ENCODE measurements at places on chromosomes 4 and X. TPM values are rescaled to one million over a fixed set of nuclear protein-coding genes. Genes with fewer than 3 reads are reported as not detected.

- no peaks in the 10 kb centered on the region for H3K27me3 ChIP-seq
- H3K4me1 ChIP-seq, result no peaks in the 10 kb centered on the region
- no peak overlapping the region for H3K27ac ChIP-seq
- no peak overlapping the region for H3K4me3 ChIP-seq
- no peak for DNase-seq
Measured at GRCh38 chr4:25088093-25088952, 57.6 kb upstream of the LGI2 start.

- H3K4me1 ChIP-seq, result no peaks in the 10 kb centered on the region
- H3K27me3 ChIP-seq, result no peaks in the 10 kb centered on the region
- H3K27ac ChIP-seq, result no peak overlapping the region
- H3K4me3 ChIP-seq, result no peak overlapping the region
Measured at GRCh38 chrX:78333521-78333920, 6.1 kb upstream of the CYSLTR1 start.

GRCh38 chr4:3240936-3241522 lies 7.9 kb upstream of the MSANTD1 start:
- H3K27ac ChIP-seq, result peak overlapping the region; percentile 71
- H3K36me3 ChIP-seq, result no peaks in the 10 kb centered on the region
- H3K4me3 ChIP-seq, result no peak overlapping the region

DNA sequence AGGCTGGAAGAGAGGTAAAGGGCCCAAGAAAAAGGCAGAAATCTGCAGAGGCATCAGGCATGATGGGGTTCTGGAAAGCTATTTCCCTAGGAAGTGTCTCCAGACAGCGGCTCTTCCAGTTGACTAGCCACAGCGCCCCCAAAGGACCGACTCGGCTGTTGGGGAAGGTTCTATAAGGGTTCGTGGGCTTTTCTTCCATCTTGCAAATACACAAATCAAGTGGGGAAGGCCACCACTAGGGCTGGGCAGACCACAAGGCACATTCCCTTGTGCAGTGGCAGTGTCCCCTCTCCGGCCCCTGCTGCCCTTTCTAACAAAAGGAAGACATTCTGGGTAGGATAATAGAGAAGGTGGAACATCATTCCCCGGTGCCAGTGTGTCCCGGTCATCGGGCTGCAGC lies 18.2 kb downstream of the BCOR start:
- DNase-seq, result no peak
- H3K4me1 ChIP-seq, result peaks cover 37% of the 10 kb centered on the region
- peaks cover 9% of the 10 kb centered on the region for H3K27me3 ChIP-seq
- H3K36me3 ChIP-seq, result no peaks in the 10 kb centered on the region
- H3K4me3 ChIP-seq, result no peak overlapping the region

DNA sequence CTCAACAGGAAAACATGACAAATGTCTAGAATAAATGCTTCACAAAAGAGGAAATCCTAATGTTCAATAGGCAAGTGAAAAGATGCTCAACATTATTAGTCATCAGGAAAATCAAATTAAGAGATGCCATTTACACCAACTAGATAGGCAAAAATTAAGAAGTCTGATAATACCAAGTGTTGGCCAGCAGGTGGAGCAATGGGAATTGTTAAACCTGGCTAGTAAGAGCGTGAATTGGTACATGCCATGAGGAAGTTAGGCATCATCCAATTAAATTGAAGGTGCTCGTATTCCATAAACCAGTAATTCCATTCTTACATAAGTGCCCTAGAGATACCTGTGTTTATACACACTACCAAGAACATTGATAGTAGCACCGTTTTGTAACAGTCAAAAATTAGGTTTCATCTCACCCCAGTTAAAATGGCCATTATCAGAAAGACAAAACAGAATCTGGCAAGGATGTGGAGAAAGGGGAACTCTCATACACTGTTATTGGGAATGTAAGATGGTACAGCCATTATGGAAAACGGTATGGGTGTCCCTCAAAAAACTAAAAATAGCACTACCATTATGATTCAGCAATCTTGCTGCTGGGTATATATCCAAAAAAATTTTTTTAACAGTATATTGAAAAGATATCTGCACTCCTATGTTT lies 14.0 kb upstream of the ZCCHC18 start:
- H3K27ac ChIP-seq, result no peak overlapping the region
- peak; percentile 72 for DNase-seq
- no peaks in the 10 kb centered on the region for H3K27me3 ChIP-seq
- H3K4me3 ChIP-seq, result no peak overlapping the region
- H3K36me3 ChIP-seq, result no peaks in the 10 kb centered on the region

- DNase-seq, result no peak
- peak overlapping the region; percentile 96 for H3K27ac ChIP-seq
- peaks cover 8% of the 10 kb centered on the region for H3K4me1 ChIP-seq
- H3K36me3 ChIP-seq, result no peaks in the 10 kb centered on the region
Measured at GRCh38 chrX:151397741-151398070, 700 bp downstream of the VMA21 start.

- no peaks in the 10 kb centered on the region for H3K36me3 ChIP-seq
- peaks cover 72% of the 10 kb centered on the region for H3K4me1 ChIP-seq
- H3K4me3 ChIP-seq, result peak overlapping the region; percentile 34
Measured at GRCh38 chrX:40083120-40083978, 14.4 kb downstream of the BCOR start.

DNA sequence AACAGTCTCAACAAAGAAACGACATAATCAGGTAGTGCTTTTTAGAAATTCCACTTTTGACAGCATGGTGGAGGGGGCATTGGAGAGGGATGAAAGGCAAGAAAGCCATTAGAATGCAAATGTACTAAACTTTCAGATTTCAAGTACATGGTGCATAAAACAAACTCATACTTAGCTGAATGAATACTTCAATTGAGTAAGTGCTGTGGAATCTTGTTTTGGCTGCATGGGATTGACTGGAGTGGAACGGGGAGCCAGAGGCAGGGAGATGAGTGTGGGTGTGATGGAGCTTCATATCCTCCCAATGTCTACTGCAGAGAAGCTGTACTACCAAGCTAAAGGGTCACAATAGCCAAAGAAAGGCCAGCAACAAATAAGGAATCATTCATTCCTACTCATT lies 52.4 kb downstream of the USP46 start:
- H3K4me3 ChIP-seq, result no peak overlapping the region
- H3K4me1 ChIP-seq, result no peaks in the 10 kb centered on the region
- H3K36me3 ChIP-seq, result no peaks in the 10 kb centered on the region
- no peaks in the 10 kb centered on the region for H3K27me3 ChIP-seq

The AFF2 gene
- 6.5 TPM for total RNA-seq

The CCKAR gene
- total RNA-seq, result 0.77 TPM

The TIGD4 gene
- 1.3 TPM for total RNA-seq

The HTT-AS gene
- not detected for total RNA-seq

DNA sequence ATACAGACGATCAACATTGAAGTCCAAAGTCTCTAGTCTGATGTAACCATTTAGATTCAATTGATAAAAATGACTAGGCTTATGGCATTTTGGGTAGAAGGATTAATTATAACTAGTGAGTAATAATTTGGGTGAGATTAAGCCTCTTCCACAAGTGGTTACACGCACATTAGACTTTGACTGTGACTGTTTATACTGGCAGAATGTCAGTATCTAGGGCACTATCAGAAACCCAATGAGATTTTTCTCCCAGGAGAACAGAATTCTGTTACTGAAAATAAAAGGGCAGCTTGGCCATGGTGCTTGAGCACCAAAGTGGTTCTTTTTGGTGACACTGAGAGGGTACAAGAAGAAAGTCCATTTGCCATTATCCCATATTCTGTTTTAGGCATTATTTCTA lies 3.3 kb downstream of the PLS3 start:
- peaks cover 15% of the 10 kb centered on the region for H3K4me1 ChIP-seq
- no peak for DNase-seq
- H3K27me3 ChIP-seq, result no peaks in the 10 kb centered on the region
- H3K4me3 ChIP-seq, result no peak overlapping the region
- H3K27ac ChIP-seq, result peak overlapping the region; percentile 29
- no peaks in the 10 kb centered on the region for H3K36me3 ChIP-seq

DNA sequence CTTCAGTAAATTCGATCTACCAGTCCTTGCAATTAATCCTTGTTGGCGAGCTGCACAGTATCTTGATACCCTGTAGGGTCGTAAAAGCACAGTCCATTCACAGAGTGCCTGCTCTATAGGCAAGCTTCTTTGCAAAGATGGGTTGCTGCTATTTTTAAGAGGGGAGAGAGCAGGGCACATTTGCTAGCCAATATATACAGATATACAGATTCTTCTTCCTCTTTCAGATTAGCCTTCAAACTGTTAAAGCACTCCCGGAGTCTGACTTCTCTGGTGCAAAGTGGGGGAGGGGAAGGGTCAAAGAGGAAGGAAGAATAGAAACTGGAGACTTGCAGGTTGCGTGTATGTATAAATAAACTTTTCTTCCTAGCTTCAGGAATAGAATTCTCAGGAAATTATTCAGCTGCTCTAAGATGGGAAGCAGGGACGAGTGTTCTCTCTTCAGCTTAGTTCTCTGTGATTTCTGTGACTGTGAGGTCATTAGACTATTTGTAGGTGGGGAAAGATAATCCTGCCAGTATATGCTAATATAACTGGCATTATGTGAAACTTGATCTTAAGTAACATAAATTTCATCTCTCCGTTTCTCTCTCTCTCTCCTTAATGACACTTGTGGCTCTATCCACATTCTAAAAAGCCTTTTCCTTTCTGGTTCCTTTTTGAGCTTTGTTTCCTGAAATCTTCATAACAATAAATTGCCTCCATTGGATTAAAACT lies at the start of gene CYSLTR1:
Gene CYSLTR1 (minus strand): TSS at position 242 of the 717 bp plus-strand sequence. CDS start 53,865 bp downstream, outside the sequence.
- no peaks in the 10 kb centered on the region for H3K27me3 ChIP-seq
- DNase-seq, result no peak
- no peaks in the 10 kb centered on the region for H3K4me1 ChIP-seq
- H3K36me3 ChIP-seq, result no peaks in the 10 kb centered on the region

- no peaks in the 10 kb centered on the region for H3K4me1 ChIP-seq
- no peak overlapping the region for H3K27ac ChIP-seq
Measured at GRCh38 chr4:56099378-56099786, 150.6 kb downstream of the CEP135 start.
